B cell (primary cell): ENCODE measurements at places on chromosomes 16 and 17.

DNA sequence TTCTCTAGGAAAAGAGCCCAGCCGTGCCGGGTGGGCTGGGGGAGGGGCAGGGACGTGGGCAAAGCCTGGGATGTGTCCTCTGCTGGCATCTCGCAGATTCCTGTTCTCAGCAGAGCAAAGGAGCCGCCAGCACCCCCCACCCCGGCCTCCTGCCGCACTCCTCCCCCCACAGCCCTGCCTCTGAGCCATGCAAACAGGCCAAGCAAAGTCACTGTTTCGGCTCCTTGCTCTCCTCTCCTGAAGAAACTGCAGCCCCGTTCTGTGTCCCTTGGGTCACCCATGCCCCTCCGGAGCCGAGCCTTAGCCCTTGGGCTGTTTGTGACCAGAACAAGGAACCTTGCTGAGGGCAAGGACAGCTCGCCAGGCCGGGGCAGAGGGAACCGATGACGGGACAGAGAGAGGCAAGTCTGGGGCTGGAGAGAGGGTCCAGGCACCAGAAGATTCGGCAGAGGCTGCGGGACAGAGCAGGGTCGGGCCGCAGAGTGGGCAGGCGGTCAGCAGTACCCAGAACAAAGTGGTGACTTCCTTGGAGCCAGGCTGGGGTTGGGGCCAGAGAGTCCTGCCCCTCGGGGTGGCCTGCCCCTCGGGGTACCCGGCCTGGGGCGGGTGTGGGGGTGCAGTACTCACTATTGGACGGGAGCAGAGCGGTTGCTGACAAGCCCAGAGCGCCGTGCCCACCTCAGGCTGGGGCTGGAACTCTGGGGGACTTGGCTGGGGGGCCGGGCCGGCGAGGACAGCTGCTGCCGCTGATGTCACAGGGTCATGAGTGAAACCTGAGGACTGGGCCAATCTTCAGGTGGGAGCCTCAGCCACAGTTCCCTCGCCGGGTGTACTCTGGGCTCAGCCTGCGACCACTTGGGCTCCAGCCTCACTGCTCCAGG, 9.2 kb upstream of the PRR29 start:
- no peak for DNase-seq
- no peak overlapping the region for H3K4me3 ChIP-seq
- no peaks in the 10 kb centered on the region for H3K27me3 ChIP-seq
- H3K27ac ChIP-seq, result no peak overlapping the region

DNA sequence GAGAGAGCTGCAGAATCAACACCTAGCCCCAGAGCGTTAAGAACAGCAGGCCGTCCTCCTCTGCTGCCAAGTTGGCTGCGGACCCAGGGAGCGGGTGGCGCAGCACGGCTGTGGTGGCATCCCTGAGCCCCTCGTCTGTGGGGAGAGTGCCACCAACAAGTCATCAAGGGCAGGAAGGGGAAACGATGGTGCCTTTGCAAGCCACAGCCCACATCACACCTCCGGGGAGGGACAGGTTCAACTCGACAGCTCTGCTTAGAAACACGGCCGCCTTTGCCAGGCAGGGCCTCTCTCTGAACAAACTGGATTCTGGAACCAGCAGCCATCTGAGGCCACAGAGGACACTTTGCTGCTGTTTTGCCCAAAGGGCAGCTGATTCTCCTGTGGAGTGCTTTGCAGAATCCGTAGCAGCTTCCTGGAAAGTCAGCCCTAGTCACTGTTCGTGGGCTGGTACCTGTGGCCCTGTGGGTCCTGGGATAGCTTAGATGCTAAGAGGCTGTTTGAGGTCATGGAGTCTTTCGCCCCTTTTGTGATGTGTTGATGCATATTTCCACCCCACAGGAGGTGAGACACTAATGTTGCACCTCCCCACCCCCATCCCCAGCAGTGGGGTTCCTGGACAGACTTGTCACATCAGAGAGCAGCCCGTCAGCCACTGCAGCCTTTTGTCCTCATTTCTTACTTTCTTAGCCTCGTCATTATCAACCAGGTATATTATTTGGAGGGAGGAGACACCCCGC, 270.6 kb downstream of the CPPED1 start:
- H3K36me3 ChIP-seq, result no peaks in the 10 kb centered on the region
- H3K27me3 ChIP-seq, result no peaks in the 10 kb centered on the region
- DNase-seq, result no peak
- H3K4me1 ChIP-seq, result peaks cover 39% of the 10 kb centered on the region

- no peaks in the 10 kb centered on the region for H3K27me3 ChIP-seq
- no peaks in the 10 kb centered on the region for H3K36me3 ChIP-seq
- H3K27ac ChIP-seq, result no peak overlapping the region
Measured at GRCh38 chr16:1929105-1929504, 10.9 kb upstream of the HS3ST6 start.

DNA sequence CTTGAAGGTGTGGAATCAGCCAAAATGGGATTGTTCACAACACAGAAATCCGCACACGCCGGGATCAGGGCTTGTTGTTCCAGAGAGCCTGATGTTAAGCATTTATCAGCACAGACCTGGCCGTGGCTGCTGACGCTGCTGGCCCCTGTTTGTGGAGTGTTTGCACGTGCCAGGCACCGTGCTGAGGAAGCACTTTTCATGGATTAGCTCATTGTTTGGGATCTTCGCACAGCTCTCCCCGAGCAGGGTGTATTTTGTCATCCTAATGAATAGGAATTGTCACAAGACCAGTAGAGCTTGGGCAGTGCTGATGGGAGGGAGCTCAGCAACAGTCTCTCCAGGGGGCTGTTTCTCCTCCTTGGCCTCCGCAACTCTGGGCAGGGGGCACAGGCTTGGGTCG, 160.4 kb upstream of the PLCG2 start:
- peaks cover 17% of the 10 kb centered on the region for H3K4me1 ChIP-seq
- no peaks in the 10 kb centered on the region for H3K36me3 ChIP-seq
- no peak overlapping the region for H3K4me3 ChIP-seq
- no peak for DNase-seq

GRCh38 chr17:19371259-19372010, 6.9 kb upstream of the MAPK7 start:
- DNase-seq, result no peak
- H3K36me3 ChIP-seq, result no peaks in the 10 kb centered on the region
- peaks cover 53% of the 10 kb centered on the region for H3K4me1 ChIP-seq
- H3K27me3 ChIP-seq, result no peaks in the 10 kb centered on the region
- H3K4me3 ChIP-seq, result no peak overlapping the region
- H3K27ac ChIP-seq, result peak overlapping the region; percentile 68

DNA sequence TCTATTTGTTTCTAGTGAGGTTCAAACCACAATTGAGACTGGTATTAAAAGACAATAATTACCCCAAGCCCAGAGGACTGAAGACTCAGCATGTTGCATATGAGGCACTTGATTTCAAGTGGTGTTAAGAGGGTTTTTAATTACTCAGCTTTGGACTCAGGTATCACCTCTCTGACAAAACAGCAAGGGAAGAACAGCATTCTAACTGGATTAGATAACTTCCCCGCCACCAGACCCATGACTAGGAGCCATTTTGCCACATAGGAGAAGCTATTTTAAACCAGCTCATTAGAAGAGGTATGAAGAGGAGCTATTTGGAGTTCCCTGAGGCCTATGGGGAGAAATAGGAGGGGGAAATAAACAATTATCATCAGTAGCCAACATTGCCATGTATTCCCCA, 226.1 kb upstream of the TOX3 start:
- no peaks in the 10 kb centered on the region for H3K27me3 ChIP-seq
- DNase-seq, result no peak
- no peaks in the 10 kb centered on the region for H3K36me3 ChIP-seq
- H3K27ac ChIP-seq, result no peak overlapping the region
